HTR-8/SVneo (cell line): ENCODE measurements at places on chromosomes 6 and 20.

DNA sequence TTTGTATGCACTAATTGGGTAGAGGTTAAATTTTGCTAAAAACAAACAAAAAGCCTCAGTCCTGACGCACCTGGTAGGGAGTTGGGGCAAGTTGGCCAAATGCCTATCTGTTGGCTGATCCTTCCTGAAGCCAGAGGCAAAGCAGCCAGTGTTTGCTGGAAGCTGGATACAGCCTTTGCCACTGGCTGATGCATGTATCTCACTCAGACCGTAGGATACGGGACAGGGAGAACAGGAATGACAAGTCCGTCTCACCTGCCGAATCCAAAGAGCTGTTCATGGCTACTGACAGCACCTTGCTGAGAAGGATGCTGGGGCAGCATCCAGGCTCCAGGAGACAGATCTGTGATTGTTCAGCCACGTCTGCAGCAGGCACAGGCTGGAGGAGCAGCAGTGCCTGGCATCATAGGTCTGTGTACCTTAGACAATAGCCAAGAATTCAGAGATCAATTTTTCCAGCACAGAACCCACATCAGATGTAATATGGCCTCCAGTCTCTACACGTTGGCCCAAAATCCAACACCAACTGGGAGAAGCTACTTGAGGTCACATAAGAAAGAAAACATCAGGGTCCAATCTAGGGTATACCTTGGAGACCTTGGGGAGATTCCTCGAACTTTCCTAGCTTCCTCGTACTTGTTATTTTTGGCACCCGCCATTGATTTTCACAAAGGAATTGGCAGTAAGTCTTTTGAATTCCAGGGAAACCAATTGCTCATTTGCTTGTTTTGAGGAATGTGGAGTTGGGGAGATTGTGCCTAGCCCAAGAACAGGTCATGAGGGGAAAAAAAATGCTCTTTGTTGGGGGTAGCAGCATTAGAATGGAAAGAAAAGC lies 108.5 kb upstream of the ARMC2 start:
- no peak for DNase-seq

DNA sequence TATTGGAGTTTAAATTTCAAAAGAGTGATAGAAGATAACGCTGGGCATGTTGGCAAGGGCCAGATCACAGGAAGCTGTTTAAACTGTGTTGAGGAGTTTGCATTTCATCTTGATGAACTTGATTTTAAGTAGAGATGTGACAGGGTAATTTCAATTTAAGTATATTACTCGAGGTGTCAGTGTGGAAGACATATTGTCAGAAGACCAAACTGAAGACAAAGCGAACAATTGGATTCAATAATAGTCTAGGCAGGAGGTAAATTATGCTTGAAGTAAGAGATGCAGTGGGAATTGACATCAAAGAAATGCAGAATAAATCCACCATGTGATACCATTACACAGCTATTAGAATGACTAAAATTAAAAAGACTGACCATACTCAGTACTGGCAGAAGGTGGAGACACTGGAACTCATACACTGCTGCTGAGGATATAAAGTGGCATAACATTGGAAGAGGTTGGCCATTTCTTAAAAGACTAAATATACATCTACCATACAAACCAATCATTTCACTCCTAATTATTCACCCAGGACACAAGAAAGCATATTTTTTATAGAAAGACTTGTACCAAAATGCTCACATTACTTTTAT lies 240.8 kb downstream of the ARHGAP18 start:
- DNase-seq = no peak

- DNase-seq = no peak
Measured at GRCh38 chr6:958488-958887, 265.5 kb upstream of the EXOC2 start.

DNA sequence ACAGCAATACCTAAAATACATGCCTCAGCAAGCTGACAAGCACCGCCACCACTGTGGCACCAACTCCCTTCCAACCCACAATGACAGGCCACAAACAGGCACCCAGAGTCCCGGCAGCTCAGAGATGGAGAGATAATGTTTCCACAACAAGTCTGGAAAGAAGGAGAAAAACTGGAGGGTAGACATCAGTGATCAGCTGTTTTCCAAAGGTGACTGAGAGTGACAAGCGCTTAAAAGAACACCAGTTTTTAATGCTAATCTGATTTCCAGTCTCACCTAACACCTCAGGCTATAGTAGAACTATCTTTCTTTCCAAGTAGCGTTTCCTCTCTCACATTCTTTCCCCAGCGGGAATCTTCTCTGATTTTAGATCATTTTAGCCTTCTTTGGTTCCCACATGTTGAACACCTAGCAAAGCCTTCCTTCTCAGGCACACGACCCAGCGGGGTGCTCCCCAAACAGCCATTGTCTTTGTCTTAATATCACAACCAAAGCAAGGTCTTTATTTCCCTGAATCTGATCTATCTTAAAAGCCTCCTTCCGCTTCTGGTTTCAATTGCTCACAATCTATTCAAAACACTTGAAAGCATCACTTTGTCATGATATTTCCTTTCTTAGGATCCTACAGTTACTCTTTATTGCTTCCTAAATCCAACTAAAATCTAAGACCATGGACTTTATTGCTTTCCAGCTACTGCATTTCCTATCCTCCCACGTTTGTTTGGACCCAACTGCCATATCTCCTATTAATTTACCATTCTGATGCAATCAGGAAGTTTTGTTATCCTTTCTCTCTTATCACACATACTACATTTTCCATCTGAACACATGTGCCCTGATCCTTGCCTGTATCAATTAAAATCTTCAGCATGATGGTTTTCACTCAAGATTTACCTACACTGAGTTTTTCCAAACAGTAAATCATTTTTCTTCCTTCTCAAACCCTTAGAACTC lies 282.7 kb downstream of the ADGB start:
- no peak for DNase-seq

- DNase-seq = no peak
Measured at GRCh38 chr6:124987291-124987690, 25.1 kb downstream of the RNF217 start.

DNA sequence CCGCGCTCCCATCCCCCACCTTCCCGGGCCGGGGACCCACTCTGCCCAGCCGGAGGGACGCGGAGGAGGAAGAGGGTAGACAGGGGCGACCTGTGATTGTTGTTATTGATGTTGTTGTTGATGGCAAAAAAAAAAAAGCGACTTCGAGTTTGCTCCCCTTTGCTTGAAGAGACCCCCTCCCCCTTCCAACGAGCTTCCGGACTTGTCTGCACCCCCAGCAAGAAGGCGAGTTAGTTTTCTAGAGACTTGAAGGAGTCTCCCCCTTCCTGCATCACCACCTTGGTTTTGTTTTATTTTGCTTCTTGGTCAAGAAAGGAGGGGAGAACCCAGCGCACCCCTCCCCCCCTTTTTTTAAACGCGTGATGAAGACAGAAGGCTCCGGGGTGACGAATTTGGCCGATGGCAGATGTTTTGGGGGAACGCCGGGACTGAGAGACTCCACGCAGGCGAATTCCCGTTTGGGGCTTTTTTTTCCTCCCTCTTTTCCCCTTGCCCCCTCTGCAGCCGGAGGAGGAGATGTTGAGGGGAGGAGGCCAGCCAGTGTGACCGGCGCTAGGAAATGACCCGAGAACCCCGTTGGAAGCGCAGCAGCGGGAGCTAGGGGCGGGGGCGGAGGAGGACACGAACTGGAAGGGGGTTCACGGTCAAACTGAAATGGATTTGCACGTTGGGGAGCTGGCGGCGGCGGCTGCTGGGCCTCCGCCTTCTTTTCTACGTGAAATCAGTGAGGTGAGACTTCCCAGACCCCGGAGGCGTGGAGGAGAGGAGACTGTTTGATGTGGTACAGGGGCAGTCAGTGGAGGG lies 2.8 kb downstream of the SOX4 start:
- no peak for DNase-seq

DNA sequence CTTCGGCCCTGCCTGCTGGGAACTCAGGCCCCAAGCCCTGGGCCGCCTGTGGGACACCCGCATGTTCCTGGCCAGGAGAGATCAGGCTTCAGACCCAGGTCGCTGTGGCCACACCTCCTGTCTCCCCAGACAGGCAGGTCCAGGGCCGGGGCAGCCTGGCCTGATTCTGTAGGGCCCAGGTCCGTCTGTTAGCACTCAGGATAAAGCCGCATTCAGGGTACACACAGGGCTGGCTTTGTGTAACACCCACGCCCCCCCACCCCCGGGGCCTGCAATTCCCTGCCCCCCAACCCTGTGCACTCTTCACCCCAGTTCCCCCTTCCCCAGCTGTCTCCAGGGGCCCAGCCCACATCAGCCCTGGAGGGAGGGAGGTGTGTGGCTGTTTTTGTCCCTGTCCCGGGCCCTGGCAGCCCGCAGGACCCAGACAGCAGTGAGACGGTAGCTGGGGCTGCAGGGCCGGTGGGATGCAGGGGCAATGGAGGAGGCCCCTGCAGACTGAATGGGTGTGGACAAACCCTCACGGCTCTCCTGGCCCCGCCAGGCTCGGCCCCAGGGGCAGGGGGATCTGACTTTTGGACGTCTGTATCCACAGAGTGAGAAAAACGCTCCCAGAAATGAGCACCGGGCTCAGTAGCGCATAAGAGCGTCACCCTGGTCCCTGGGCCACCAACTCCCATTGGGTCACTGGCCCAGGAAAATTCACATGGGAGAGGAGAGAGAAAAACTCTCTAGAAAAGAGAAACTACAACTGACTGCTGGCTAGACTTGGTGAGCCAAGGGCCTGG lies 42.4 kb upstream of the ZBP1 start:
- DNase-seq = no peak

GRCh38 chr6:13339863-13340630 lies 11.7 kb upstream of the TBC1D7 start:
- no peak for DNase-seq

GRCh38 chr6:71383901-71384489 lies 95.4 kb downstream of the OGFRL1 start:
- peak; percentile 27 for DNase-seq

DNA sequence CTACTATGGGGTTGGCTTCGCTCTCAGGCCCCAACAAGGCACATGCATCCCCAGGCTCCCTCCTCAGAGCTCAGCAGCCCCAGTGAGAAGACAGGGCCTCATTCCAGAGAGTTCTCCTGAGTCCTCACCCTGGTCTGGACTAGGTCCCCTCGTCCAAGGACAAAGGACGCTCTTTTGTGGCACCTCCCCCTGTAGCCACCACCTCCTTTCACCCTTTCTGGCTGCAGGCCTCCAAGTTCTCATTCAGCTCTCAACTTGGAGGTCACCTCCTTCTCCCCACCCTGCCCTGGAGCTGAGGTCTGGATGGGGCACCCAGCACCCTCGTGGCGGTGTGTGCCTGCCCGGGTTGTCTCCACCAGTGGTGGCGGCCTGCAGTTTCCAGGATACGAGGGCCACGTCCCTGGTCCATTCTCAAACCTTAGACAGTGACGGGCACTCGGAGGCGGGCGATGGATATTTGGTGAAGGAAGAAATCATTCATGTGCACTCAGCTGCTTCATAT lies 2.5 kb downstream of the UNC93A start:
- DNase-seq = no peak

- no peak for DNase-seq
Measured at GRCh38 chr6:69663215-69663614, 133.6 kb downstream of the LMBRD1 start.

- DNase-seq = no peak
Measured at GRCh38 chr20:46701057-46701456, 8.4 kb upstream of the SLC2A10 start.

DNA sequence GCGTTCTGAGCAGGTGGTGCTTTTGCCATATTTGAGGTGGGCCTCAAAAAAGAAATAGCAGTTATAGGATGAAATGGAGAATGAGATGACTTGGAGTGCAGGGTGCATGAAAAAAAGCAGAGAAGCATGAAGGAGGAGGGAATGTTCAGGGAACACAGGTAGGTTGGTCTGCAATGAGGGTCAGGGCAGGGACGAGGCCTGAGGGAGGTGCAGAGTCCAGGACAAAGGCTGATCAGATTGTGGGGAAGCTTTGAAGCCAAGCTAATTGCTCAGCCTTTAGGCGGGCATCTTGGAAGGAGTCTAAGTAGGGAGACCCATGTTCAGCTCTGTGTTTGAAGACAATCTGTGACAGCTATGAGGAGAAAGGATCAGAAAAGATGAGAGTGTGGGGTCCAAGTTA lies 12.0 kb downstream of the TRAM2 start:
- DNase-seq = no peak

DNA sequence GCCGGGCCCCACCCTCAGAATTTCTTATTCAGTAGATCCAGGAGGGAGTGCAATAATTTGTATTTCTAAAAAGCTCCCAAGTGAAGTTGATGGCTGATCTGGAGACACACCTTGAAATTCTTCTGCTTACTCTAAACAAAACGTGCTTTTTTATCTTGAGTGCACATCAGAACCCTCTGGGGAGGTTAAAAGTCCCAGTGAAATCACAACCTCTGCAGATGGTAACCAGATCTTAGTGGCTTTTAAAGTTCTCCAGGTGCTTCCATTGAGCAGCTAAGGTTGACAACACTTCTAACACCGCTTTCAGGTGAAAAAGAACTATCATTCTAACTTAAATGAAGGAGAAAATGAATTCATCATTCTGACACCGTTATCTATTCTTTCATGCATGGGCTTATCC lies 45.6 kb upstream of the ESR1 start:
- no peak for DNase-seq

DNA sequence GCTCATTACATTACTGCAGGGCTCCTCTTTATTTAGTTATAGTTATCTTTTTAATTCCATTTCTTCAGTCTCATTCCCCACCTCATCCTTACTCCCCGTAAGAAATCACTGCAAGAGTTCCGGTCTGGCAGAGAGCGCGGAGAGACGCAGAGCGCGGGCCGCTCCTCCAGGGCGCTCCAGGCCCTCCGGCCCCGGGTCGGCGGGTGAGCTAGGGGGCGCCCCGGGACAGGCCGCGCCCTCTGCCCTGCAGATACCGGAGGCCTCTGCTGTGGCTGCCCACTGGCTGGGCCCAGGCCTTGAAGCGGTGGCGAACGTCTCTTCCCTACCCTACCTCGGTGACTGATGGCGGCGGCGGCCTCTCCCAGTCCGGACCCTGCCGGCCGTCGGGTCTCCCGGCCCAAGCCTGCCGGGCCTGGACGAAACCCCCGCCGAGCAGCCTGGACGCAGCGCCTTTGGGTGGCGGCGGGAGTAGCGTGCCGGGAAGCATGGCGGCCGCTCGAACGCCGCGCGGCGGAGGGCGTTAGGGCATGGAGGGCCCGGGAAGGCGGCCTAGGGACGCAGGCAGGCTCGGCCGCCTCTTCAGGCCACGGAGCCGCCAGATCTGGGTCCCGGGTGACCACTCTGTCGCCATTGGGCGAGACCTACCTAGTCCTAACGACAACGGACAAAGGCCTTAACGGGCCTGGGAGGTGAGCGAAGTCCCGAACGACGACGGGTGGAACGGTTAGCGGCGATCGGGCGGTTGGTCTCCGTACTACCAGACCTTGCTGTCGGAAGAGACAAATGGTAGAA lies 16.4 kb upstream of the HMGN4 start:
- DNase-seq = no peak

- no peak for DNase-seq
Measured at GRCh38 chr6:39053016-39053624, 4.5 kb downstream of the GLP1R start.

- DNase-seq = no peak
Measured at GRCh38 chr6:18115356-18115755, 7.1 kb downstream of the NHLRC1 start.

- no peak for DNase-seq
Measured at GRCh38 chr20:40666336-40666735, 22.7 kb downstream of the MAFB start.

GRCh38 chr20:21006611-21007010 lies 99.5 kb downstream of the LINC00237 start:
- DNase-seq = no peak

- no peak for DNase-seq
Measured at GRCh38 chr20:40197691-40198090, 491.3 kb downstream of the MAFB start.
